Activated CD4-positive, alpha-beta memory T cell treated with anti-CD3 and anti-CD28 coated beads, Interleukin-2, amount 10 ng/mL, durations not matched to agents 7 days and 5 days (primary cell): ENCODE measurements at places on chromosomes 13 and 19. TPM values are rescaled to one million over a fixed set of nuclear protein-coding genes. Genes with fewer than 3 reads are reported as not detected.

DNA sequence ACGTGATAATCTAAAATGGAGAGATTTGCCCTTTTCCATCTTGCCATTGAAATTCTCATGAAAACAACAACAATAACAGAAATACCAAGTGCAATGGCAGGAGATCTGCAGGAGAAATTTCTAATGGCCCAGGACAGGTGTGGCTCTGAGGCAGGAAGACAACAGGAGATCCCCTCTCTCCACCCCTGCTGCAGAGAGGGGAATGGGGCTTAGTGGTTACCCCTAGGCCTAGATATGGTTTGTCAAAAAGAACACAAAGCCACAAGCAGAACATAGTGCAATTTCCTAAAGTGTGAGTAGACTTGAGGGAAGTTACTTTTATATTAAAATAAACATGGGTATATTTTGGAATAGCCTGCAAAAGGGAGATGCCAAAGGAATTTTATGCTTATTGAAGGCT, 369.5 kb downstream of the KCNRG start:
- DNase-seq: no peak

- no peak for DNase-seq
Measured at GRCh38 chr13:54177466-54177865, 1148.9 kb downstream of the OLFM4 start.

DNA sequence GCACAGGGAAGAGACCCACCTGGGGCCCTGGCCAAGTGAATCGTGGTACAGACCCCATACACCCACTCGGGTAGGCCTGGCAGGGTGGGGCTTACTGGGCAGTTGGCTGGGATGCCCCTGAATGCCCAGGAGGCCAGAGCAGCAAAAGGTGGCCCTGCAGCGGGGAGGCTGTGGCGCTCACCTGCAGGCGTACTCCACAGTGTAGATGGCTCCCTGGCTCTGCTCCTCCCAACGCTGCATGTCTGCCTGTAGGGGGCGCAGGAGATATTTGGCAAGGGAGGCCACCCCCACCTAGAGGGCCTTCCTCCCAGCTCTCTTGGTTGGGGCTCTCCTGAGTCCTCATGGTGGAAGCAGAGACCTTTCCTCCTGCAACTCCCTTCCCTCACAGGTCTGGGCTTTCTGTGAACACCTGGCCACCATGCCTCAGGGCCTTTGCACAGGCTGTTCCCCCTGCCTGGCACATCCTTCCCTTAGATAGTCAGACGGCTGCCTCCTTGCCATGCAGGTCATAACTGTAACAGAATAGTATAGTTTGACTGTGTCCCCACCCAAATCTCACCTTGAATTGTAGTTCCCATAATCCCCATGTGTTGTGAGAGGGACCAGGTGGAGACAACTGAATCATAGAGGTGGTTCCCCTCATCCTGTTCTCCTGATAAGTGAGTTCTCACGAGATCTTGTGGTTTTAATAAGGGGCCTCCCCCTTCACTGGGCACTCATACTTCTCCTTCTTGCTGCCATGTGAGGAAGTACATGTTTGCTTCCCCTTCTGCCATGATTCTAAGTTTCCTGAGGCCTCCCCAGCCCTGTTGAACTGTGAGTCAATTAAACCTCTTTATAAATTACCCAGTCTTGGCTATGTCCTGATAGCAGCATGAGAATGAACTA, 5.9 kb downstream of the BORCS8 start:
- peak; percentile 69 for DNase-seq

DNA sequence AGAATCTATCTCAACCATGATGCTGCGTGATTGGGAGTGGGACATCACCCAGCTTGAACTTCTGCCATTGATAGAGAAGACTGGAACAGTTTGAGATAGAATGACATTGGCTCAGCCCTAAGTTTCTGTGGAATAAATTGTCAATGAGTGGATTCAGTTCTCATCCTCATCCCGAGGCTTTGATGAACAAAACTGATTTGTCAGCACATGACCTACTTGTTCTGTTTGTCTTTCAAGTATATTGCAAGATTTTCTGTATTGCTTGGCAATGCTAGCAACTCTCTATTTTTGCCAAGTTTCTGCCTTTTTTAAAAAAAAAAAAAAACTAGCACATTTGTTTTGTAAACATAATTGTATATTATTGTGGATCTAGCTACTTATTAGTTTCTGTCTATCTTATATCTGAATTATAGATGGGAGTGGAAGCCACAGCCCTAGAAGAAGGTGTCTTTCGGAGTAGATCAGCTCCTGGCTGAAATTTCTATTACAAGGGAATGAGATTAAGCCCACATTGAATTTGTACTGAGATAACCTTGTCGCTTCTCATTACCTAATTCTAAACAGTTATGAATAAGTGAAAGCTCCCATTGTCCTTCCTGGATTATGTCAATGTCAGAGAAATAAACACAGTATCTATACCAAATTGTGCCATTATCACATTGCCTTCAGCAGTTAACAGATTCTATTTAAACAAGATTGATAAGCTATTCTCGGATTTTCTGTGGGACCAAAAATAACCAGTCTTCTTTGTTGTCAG, 166.1 kb downstream of the TNFSF13B start:
- DNase-seq: no peak

- DNase-seq: no peak
Measured at GRCh38 chr19:16168465-16169081, 4.8 kb downstream of the CIB3 start.

DNA sequence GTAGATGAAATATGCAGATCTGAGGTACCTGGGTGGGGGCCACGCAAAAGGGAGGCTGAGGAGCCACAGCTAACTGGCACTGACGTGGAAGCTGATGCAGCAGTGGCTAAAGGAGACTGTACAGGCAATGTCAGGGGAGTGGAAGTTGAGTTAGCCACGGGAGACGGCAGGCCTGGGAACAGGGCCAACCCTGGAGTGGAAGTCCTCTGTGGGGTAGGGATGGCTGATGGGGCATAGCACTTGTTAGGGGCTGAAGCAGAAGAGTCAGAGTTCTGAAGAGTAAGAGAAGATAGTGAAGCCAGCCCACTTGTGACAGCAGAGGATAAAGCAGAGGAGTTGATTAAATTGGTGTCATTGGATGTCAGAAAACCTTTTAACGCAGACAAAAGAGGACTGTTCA, 22.8 kb upstream of the STOML3 start:
- no peak for DNase-seq

- DNase-seq: peak; percentile 45
Measured at GRCh38 chr13:75357576-75358289, 124.2 kb downstream of the TBC1D4 start.

DNA sequence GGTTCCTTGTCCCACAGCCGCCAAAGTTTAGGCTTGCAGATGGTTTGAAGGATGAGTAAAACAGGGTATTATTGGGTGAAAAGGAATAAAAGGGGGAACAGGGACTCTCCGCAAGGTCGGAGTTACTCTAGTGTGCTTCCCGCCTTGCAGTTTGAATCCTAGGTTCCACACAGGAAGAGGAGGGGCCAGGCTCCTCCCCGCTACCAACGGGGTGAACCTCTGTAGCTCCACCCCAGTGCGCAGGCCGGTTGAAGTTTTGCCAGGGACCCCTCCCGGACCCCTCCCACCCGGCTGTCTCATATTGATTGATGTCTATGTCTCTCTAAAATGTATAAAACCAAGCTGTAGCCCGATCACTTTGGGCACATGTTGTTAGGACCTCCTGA, 11.6 kb upstream of the GTF2F2 start:
- no peak for DNase-seq

DNA sequence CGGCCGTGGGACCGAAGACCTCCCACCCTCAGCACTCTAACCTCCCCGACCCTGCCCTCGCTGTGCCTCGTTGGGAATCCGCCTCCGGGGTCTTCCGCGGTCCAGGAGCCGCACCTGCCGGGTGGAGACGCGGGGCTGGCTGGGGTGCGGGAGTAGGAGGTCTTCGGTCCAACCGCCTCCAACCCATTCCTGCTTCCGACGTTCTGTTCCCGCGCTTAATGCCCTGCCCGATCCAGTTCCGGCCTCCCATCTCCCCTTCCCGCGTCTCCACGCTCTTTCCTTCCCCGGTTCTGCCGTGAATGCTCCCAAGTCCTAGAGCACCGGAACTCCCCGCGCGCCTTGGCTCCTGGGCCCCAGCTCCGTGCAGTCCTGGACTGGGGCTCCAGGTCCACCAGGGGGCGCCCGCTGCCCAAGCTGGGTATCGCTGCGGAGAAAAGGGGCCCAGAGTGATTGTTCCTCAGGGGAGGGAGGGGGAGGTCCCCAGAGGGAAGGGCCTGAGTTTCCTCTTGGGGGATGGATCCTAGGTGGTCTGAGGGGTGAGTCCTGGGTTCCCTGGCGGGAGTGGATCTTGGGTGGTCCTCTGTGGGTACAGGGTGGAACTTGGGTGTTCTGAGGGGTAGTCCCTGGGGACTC, 14.1 kb upstream of the TNFSF9 start:
- peak; percentile 93 for DNase-seq

DNA sequence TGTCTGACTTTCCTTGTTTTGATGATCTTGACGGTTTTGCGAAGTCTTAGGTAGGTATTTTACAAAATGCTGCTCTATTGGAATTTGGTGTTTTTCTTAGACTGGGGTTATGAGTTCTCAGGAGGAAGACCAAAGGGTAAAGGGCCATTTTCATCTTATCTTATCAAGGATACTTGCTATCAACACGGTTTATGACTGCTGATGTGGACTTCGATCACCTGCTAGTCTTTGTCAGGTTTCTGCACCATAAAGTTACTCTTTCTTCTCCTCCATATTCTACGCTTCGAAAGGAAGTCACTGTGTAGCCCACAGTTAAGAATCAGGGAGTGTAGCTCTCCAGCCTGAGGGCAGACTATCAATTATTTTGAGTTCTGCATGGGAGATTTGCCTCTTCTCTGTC, 7.4 kb upstream of the CEBPG start:
- DNase-seq: no peak

OR4F17 gene
- not detected for total RNA-seq

USPL1 gene
- total RNA-seq: 19.7 TPM
